ENCODE measurements at places on chromosomes 1 and 21.
A peak's percentile ranks its signal among the peaks of the same experiment; 100 is the strongest.

DNA sequence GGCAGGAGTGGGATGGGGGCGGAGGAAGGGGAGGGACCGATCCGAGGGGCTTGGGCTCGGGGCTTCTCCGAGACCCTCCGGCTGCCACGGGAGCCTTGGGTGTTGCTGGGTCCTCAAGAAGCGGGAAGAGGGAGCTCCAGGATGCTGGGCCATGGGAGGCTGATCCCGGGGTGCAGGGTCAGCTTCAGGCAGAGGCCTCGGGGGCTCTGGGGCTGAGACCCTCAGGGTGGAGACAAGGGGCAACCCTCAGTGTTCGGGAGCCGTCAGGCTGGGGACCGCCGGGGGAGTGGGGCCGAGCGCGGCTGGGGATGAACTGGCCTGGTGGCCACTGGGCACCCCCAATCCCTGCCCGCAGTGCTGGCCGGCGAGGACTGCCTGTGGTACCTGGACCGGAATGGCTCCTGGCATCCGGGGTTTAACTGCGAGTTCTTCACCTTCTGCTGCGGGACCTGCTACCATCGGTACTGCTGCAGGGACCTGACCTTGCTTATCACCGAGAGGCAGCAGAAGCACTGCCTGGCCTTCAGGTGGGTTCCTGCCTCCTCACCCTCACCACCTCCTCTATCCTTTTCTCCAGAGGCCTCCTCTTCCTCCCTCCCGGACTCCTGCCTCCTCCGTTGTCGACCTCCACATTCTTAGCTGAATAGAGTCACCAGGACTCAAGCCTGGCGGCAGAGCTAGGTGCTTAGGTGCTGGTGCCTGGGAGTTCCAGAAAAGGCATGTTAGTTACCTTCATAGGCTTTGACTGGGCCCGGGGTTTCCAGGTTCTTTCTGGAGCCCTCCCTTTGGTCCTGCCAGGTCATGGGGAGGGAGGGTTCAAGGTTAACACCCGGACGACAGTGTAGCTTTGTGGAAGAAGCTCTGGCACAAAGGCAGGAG is 631 bp downstream of the SHISA4 start:
- DNase-seq: no peak

- DNase-seq: no peak
These were observed 62.5 kb downstream of the NDUFS5 start for GRCh38 chr1:39088658-39089057.

- DNase-seq: no peak
These were observed 16.0 kb downstream of the CRYZ start for GRCh38 chr1:74716822-74717221.

- DNase-seq: no peak
These were observed 877.7 kb downstream of the MRPL39 start for GRCh38 chr21:24729568-24729967.

GRCh38 chr1:175503538-175503937 is 239.9 kb downstream of the TNR start:
- no peak for DNase-seq

GRCh38 chr1:23611601-23612327 is 52.5 kb upstream of the ID3 start:
- DNase-seq: no peak

- DNase-seq: no peak
These were observed 105.3 kb downstream of the PGBD5 start for GRCh38 chr1:230320804-230321203.

- peak; percentile 61 for DNase-seq
These were observed 1753.4 kb downstream of the MRPL39 start for GRCh38 chr21:23853796-23854379.

DNA sequence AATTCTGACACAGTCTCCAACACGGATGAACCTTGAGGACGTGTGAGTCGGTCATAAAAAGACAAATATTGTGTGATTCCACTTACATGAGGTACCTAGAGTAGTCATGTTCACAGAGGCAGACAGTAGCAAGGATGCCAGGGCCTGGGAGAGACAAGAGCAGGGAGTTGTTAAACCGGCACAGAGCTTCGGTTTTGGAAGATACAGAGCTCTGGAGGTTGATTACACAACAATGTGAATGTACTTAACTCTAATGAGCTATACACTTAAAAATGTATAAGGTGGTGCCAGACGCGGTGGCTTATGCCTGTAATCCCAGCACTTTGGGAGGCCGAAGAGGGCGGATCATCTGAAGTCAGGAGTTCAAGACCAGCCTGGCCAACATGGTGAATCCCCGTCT is 37.8 kb upstream of the NEK2 start:
- DNase-seq: no peak

DNA sequence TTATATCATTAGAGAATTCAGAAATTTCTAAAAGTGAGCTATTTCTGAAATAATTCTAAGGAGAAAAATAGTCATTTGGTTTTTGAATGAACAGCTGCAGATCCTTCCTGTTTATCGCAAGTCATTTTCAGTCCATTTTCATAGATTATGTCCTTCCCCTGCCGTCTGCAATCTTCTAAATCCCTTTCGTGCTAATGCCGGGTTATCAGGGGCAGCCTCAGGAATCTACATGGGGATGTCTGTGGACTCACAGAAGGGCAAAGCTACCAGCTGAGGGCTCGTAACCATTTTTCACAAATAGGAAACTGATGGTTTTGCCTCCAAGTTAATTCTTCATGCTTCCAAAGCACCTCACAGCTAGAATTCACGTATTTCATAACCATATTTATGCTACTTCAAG is 23.0 kb downstream of the RCAN3 start:
- peak; percentile 52 for DNase-seq

- no peak for DNase-seq
These were observed 227.2 kb downstream of the ATG4C start for GRCh38 chr1:63010913-63011660.

DNA sequence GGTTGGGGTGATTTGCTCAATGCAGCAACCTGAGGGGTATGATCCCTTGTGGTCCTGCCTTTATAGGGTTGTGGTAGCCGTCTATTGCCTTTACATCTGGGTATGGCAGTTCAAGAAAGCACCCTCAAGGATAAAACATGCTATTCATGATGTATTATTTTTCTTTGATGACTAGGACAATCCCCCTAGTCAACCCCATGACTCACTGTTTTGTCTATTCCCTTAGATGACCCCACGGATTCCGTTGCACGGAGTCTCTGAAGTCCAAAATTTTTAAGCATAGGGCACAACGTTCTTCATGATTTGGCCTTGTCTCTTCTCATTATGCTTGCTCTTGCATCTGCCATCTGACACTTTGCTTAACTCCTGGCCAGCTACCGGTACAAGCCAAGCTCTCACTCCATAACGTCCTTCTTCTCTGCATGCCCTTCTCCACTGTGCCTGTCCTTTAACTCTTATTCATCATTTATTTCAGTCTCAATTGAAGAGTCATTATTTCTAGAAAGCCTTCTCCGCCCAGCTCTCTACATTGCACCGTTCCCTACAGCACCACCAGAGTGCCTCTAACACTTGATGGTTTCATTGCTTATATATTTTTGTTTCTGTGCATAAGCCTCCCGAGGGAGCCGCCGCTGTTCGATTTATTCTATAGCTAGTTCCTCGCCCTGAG is 838 bp upstream of the DISP1 start:
- DNase-seq: no peak

DNA sequence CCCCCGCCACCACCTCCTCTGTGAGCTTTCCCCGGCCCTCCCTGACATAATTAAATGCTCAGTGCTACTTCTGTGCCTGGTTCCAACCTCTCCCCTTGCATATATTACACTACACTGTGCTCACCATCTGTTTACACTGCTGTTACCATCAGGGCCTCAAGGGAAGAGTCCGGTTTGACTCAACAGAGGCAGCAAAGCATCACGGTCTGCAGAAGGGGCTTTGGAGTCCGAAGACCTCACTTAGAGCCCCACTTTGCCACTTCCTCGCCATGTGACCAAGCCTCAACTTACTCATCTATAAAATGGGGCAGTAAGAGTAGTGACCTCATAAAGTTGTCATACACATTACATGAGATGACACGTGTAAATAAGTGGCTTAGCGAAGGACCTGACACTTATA is 27.4 kb downstream of the KCNN3 start:
- no peak for DNase-seq

- no peak for DNase-seq
These were observed 520.4 kb upstream of the B3GALT2 start for GRCh38 chr1:193706766-193707165.

- DNase-seq: no peak
These were observed 10.8 kb upstream of the ERMAP start for GRCh38 chr1:42806171-42806570.

- no peak for DNase-seq
These were observed 80.4 kb downstream of the NPHP4 start for GRCh38 chr1:5911871-5912271.

- DNase-seq: peak; percentile 82
These were observed 16.2 kb upstream of the ERICH3 start for GRCh38 chr1:74689621-74690363.

DNA sequence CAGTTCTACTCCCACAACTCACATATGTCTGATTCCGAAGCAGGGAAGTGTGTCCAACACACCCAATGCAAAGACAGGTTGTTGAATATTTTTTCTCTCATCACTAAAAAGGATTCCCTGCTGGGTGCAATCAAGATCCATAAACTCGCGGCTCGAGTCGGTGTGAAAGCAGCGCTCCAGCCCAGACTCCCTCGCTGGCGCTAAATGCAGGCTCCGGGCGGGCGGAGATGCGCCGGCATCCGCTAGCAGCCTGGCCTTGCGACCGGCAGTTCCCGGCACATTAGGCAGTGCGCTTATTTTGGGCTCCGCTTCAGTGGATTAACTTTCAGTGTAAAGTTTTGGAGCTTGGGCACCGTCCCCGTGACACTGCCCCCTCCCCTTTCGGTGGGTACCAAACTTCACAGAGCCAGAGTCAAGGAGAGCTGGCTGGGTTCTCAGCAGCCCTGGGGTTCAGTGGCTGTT is 87.7 kb upstream of the POU3F1 start:
- DNase-seq: peak; percentile 39

- peak; percentile 92 for DNase-seq
These were observed 264.7 kb downstream of the PBX1 start for GRCh38 chr1:164823486-164824279.

GRCh38 chr1:8987881-8988617 is 38.2 kb downstream of the SLC2A7 start:
- DNase-seq: peak; percentile 23

- no peak for DNase-seq
These were observed 244.9 kb downstream of the ZNF648 start for GRCh38 chr1:181816608-181817007.

GRCh38 chr1:8740034-8740449 is 77.4 kb downstream of the RERE start:
- no peak for DNase-seq

DNA sequence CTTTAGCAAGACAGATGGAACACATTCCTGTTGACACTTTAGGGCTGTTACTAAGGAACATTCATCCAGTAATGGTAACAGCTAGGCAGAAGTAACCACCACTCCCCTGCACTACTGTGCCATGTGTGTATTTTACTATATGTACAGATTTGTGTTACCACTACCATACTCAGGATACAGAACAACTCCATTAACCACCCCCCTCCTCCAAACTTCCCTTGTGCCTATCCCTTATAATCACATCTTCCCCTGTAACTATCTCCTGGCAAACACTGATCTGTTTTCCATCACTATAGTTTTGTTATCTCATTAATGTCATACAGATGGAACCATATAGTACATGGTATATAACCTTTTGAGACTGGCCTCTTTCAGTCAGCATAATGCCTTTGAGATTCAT is 3.9 kb upstream of the POU2F1 start:
- no peak for DNase-seq

DNA sequence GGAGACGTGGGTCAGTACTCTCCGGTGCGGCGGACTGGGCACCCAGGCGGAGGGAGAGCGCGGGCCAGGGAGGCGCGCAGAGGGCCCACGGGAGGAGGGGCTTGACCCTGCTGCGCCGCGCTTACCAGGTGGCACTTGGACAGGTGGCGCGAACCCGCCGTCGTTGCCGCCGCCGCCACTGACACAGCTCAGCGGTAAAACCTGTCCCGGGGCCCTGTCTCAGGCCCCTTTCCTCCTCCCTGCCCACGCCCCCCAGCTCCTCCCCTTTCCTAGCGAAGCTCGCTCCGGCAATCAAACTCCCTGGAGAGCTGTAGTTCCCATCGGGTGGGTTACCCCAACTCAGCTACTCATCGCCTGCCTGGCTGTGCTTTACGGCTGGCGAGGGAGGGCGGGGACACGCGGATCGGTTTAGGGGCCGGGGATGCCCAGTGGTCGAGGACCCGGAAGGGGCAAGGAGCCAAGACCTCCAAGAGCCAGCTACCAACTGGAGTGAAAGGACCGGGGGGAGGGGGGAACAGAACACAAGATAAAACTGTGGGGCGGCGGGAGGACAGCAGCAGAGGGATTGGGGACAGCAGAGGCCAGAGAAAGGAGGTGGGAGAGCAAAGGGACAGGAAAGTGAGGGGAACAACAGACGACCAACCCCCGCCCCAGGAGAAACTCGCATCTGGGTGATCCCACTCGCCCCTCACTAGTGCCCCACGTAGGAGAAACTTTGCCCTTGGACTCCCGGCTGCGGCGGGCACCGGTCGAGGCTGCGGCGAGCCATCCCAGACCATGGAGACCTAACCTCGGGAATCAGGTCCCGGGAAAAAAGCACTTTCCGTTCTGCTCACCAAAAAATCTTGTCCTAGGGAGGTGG is 2.9 kb downstream of the GFI1 start:
- DNase-seq: no peak

- DNase-seq: no peak
These were observed 24.9 kb upstream of the ATF3 start for GRCh38 chr1:212583643-212584042.

- DNase-seq: peak; percentile 86
These were observed 203.2 kb downstream of the APP start for GRCh38 chr21:25967181-25967900.

- DNase-seq: no peak
These were observed 51.1 kb downstream of the SLC16A1 start for GRCh38 chr1:112904831-112905261.

GRCh38 chr1:5597991-5598823 is 394.0 kb downstream of the NPHP4 start:
- peak; percentile 36 for DNase-seq

DNA sequence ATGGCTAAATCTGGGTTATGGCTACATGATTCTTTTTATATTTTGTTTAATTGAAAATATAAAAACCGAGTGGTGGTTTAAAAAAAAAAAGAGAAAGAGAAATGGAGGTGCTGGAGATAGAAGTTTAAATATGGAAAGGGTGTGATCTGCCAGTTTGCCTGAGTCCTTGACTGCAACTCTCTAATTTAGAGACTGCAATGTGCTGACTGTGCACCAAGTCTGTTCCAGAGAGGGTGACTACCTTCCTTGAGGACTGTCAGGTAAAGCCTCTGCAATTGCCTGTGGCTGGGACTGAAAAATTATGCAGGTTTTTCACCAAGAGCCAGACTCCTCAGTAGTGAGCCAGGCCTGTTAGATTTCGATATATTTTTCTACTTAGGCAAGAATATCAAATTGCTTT is 1326.3 kb downstream of the BRINP3 start:
- DNase-seq: no peak

DNA sequence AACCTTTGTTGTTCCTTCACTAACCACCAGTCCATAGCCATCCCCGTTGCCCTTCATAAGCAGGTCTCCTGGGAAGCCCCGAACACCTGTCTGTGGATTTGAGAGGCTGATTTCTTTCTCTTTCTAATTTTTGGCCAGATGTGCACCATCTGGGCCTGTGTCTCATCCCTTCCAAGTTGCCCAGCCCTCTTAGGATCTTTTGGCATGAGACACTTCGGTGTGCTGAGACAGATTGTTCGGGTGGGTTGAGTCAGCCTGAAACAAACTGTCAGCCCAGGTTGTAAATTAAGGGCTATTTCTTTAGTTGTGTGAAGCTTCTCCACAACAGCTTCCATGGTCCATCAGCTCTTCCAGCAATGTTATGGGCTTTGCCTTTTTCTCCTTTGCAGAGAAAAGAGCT is 1.4 kb upstream of the DNAJC11 start:
- DNase-seq: no peak

Data from umbilical cord (tissue), 2 donors.